ENCODE measurements at places on chromosomes 5 and 9. TPM values are rescaled to one million over a fixed set of nuclear protein-coding genes. Genes with fewer than 3 reads are reported as not detected.

DNA sequence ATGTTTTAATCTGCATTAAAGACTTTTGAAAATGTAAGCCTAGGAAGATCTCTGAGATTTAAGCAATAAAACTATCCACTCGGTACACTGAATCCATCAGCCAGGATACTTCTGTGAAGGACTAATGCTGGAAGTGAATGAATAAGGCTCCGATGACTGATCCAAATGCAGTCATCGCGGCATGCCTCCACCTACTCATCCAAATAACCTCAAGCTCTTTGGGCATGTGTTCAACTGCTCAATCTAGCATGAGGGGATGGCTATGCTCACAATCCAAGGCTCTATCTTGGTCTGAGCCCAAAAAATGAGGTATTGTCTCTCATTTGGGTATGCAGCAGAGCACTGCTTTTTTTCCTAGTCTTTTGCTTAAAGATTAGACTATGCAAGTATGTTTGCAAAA lies 19.2 kb downstream of the MARCHF3 start:
- DNase-seq: no peak

- DNase-seq: no peak
Observed at GRCh38 chr9:97072285-97072776, 33.4 kb upstream of the CTSV start.

Gene TMEM38B
- polyA plus RNA-seq: 13.5 TPM

Gene FGF18
- 4.1 TPM for polyA plus RNA-seq

Gene RNF208
- polyA plus RNA-seq: 83.8 TPM

DNA sequence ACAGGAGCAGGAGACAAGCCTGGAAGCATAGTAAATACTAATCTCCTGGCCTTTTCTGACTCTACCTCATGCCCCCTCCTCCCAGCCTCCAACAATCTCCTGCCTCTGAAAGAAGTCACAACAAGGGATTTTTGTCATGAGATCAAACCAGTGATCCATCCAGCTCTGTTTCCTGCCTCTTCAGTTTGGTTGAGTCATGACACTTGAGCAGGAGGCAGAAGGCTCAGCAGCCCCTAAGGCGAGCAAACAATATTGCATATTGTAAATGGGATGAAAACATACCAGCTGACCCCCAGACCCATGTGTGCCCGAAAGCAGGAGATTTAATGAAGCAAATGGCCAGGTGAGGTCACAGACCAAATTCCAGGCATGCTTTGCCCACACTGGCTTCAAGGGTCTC lies 272.8 kb downstream of the GAS1 start:
- DNase-seq: no peak

DNA sequence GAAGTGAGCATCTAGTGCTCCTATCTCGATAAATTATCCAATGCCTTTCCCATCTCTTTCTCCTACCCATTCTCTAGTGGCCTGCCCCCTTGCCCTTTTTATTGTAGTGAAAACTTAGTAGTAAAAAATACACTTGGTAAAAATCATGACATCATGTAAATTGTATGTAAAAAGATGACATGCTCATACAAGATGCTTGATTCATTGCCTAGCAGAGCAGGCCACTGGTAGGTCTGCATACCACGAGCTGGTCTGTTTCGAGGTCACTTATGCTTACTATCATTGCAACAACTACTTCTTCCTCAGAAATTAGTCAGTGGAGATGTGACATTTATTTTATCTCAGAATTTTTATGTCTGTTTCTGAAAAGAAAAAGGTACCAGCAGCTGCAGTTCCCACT lies 177.3 kb downstream of the C9orf152 start:
- no peak for DNase-seq

DNA sequence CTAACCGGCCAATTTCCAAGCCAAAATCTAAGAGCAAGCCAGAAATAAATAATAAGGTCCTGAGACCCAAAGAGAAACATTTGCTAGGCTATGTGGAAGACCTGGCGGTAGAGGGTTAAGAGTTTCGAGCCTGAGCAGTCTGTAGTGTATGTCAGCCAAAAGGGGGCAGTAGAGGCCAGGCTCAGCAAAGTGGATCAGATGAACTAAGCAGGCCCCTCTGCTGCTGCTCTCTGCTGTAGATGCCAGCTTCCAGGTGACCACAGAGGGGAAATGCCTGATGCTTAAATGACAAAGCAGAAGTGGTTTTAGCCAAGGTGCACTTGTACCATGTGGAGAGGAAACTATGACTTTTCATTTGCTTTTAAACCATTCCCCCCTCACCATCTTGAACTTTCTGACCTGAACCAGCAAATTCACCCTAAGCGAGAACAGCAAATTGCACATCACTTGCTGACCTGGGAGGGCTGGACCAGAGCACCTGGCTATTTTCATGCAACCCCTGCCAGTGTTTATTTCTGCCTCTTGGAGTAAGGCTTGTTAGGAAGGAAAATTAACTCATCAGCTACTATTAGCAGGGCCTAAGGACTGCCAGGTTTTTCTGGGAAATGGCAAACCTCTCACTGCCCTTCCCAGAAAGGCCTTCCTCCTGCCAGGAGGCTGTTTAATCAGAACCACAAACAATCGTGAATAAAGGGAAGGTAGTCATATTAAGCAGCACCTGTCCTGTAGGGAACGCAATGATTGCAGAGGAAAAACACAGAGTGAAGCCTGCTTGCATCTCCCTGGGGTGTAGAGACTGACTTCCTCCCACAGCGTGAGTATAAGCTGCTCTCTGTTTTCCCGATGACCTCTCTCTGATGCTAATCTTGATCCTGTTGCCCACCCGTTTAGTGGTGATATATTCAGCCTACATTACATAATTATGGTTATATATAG lies 818.2 kb downstream of the TLR4 start:
- peak; percentile 15 for DNase-seq

All from heart right ventricle (tissue), 16 donors.